Stimulated activated CD8-positive, alpha-beta memory T cell treated with anti-CD3 and anti-CD28 coated beads, Interleukin-7, amount 100 ng/mL, for 48 hours (primary cell): ENCODE measurements at places on chromosomes 5 and 9.

- no peak for DNase-seq
Measured at GRCh38 chr9:121811140-121811539, 159.7 kb downstream of the DAB2IP start.

DNA sequence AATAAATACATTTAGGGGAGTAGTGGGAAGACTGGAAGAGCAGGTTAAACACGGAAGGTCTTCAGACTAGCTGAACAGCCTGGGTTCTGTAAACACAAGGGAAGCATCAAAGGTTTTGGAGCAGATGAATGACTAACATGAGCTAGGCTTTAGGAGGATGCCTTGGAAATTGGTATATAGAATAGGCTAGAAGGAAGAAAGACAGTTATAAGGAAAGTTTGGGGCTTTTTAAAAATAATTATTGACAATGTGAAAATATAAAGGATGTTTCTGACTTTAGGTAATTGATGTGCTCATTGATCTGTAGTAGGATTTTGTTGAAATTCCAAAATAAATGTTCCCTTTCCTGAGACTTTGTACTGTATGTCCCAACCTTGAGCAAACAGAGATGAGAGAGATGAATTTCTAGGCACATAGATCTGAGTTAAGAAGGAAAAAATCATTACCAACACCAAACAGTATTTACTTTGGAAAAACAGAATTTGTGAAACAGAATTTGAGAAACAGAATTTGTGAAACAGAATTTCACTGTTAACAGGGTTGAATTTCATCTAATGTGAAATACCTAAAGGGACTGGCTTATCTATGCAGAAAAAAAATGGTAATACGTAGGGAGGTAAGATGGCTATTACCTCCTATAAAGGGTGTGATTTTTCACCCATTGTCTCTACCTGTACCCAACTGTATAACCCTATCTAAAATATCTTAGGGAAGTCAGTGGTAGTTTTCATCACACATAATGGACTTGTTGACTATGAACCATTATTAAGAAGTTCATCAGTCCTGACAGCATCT, 28.8 kb downstream of the SKP2 start:
- no peak for DNase-seq

GRCh38 chr5:125154301-125155110, 408.1 kb upstream of the ZNF608 start:
- no peak for DNase-seq

DNA sequence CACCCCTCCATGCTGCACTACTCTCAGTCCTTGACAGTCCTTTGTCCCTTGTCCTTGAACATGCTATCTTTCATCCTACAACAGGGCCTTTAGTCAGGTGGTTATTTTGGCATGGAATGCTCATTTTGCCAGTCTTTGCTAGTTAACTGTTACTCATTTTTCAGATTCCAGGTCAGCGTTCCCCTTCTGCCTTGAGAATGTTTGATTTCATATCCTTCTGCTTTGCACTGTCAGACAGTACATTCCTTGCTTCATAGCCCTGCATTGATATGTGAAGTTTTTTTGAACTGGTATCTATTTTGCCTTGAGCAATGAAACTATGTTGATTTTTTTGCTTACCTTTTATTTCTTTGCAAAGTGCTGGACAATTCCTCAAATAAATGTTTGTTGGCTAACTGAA, 638.2 kb upstream of the SEMA6A start:
- no peak for DNase-seq

DNA sequence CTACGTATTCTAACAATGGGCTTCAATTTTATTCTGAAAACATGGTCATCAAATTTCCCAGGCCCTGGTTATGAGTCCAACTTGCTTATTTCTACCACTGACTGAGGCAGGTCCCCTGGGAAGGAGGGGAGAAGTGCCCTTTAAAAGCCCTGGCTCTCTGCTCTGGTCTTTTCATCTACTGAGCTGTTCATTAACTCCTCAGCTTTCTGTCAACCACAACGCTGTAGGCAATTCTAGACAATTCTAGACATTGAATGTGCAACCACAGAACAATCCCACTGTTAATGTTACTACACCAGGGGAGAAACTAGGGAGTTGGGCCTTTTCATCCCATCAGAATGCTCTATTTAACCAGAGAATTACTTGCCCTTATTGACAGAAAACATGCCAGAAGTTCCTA, 10.0 kb downstream of the MOCS2 start:
- DNase-seq: no peak

GRCh38 chr9:71783120-71783523, 14.8 kb upstream of the CEMIP2 start:
- peak; percentile 70 for DNase-seq

GRCh38 chr9:96062031-96062430, 186.5 kb downstream of the ERCC6L2 start:
- DNase-seq: no peak

GRCh38 chr9:32360983-32361673, 23.3 kb upstream of the ACO1 start:
- no peak for DNase-seq

GRCh38 chr5:125484272-125484741, 737.9 kb upstream of the ZNF608 start:
- no peak for DNase-seq

DNA sequence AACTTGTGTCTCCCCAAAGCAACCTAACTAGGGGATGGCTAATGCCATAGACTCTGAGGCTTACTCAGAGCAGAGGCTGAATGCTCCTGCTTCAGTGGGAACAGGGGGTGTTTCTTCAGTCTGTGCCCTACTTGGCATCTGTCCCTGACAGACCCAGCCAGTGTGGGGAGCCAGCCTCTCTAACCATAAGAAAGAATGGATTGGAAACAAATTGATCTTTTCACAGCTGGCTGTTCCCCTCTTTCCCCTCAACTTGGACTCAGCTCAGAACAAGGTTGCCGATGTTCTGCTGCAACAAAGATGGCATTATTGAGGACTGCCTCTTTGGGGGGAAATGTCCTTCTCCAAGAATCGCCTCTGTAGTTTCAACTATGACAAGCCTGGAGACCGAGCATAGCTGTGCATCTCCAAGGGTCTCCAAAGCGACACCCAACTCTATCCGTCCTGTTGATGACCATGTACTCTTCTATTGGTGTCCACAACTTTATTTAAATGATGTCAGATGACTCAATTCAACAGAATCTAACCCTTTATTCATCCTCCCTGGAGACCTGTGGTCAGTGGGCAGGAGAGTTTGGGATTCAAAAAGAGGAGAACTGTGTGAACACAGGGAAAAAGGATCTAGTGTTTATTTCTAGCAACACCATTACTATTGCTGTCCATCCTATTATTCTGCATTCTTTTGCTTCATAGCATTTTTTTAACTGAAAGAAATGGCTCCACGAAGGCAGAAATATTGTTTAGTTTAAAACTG, 24.7 kb upstream of the TNC start:
- DNase-seq: no peak

DNA sequence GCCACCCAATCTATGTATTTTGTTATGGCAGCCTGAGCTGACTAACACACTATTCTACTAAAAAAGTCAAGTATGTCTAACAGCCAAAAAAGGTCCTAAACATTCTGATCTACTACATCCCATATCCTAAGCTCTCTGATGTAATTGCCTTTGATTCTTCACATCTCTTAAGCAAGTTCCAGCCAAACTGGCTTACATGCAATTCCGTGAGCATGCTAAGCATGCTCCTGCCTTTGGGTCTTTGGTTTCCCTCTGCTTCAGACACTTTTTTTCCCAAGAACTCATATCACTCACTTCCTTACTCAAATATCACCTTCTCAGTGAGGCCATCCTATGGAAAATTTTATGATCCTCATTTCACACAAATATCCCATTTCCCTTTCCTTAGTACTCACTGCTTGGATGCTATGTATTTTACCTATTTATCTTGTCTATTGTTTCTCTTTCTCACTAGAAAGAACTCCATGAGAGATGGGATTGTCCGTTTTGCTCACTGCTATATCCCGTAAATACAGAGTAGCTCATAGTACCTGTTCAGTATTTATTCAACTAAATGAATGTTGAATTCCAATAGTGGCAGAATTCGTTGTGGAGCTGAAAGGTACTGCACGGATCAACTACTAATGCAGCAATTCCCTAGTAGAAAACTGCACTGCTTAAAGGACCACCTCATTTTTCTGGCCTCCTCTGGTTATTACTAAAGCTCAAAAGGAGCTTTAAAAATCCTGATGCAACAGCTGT, 2.3 kb upstream of the SLC12A2 start:
- DNase-seq: no peak

- no peak for DNase-seq
Measured at GRCh38 chr5:96577909-96578308, 84.3 kb upstream of the CAST start.
